Activated CD4-positive, alpha-beta T cell treated with anti-CD3 and anti-CD28 coated beads for 24 hours (primary cell): ENCODE measurements at places on chromosomes 1 and 21.

DNA sequence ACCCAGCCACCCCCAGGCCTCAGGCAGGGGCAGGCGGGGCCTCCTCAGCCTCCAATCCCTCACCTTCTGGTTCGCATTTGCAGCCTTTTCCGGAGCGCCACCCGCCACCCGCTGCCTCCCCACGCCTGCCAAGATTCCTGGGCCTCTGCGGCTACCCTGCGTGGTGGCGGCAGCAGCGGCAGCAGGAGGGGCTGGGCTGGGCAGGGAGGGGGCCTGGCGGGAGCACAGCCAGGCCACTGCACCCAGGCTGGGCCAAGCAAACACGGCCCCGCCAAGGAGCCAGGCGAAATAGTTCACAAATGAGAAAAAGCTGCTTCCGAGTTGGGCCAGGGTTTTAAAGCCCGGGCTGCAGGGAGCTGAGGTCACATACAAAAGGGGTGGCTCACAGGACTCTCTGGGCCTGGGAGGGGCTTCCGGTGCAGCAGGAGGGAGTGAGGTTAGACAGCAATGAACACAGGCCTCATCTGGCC lies 9.8 kb downstream of the COL8A2 start:
- DNase-seq, result no peak

GRCh38 chr1:158117854-158118704 lies 62.6 kb upstream of the CD1D start:
- DNase-seq, result no peak

DNA sequence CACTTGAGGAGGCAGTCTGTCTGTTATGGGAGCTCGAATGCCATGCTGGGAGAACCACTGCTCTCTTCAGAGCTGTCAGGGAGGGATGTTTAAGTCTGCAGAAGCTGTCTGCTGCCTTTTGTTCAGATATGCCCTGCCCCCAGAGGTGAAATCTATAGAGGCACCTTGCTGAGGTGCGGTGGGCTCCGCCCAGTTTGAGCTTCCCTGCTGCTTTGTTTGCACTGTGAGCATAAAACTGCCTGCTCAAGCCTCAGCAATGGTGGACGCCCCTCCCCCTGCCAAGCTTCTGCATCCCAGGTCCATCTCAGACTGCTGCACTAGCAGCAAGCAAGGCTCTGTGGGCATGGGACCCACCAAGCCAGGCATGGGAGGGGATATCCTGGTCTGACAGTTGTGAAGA lies 247.5 kb downstream of the LMX1A start:
- DNase-seq, result no peak

DNA sequence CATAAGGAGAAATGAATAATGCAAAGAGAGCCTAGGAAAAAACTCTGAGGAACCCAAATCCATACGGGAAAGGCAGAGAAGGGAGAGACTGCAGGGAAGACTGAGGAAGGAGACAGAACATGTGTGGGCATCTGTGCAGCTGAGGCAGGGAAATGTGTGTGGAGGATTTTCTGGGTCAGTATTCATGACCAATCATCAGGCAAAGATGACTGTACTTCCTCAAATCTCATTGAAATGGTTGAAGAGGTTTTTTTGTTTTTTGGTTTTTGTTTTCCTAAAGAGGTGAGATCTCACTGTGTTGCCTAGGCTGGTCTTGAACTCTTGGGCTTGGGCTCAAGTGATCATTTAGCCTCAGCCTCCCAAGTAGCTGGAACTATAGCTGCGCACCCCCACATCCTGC lies 15.7 kb downstream of the DIP2A start:
- no peak for DNase-seq

GRCh38 chr1:39625462-39626273 lies 13.8 kb downstream of the HEYL start:
- no peak for DNase-seq

DNA sequence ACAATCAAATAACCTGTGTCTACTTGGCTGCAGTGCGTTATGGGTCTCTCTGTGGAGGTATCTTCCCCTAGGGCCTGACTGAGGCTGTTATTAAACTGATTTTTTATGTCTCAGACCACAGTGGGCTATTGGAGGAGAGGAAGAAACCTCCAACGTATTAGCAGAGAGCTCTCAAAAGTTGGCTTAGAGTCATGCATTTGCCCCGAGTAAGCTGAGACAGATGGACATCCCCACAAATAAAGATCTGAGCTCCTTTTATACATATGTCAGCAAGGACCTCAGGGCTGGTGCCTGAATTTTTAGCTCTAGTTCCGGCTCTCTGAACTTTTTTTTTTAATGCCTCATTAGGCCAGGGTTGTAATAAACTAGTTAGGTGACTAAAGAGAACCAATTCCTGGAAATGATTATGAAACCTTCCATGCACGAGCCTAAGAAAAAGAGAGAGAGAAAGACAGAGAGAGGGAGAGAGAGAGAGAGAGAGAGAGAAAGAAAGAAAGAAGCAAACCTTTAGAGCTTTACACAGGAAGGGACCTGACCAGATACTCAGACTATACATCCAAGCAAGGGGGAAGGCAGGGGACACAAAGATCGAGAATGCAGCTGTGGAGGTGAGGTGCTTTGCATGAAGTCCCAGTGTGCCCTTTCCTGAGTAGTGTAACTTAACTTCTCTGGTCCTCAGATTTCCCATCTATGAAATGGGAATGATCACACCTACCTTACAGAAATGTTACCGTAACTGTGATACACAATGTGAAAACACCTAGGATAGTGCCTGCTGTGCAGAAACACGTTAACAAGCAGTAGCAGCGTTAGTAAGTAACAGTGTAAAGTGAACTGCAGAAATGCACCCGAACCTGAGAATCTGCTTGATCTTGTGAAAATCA lies 8.4 kb upstream of the PIGR start:
- DNase-seq, result no peak

DNA sequence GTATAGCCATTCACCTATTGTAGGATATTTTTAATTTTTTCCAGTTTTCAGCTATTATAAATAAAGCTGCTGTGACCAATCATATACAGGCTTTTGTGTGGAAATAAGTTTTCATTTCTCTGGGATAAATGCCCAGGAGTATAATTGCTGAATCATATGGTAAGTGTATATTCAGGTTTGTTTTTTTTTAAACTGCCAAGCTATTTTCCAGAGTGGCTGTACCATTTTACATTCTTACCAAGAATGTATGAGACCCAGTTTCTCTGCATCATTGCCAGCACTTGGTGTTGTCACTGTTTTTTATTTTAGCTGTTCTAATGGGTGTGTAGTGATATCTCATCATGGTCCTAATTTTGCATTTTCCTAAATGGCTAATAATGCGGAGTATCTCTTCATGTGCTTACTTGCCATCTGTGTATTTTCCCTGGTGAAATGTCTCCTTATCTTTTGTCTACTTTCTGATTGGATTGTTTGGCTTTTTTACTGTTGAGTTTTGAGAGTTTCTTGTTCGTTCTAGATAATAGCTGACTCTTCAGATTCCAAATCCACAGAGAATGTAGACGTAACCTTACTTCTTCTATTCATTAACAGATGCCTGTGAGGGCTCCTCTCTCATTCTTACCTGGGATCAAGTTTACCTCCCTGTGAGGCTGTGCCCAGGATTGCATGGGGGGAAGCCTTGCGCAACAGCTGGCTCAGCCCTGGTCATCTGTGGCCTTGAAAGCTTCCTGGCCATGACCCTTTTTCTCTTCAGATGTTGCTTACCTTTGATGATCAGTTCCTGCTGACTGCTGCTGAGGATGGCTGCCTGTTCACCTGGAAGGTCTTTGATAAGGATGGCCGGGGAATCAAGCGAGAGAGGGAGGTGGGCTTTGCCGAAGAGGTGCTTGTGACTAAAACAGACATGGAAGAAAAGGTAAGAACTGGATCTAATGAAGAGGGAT lies 42.6 kb downstream of the CFAP57 start:
- DNase-seq, result no peak

DNA sequence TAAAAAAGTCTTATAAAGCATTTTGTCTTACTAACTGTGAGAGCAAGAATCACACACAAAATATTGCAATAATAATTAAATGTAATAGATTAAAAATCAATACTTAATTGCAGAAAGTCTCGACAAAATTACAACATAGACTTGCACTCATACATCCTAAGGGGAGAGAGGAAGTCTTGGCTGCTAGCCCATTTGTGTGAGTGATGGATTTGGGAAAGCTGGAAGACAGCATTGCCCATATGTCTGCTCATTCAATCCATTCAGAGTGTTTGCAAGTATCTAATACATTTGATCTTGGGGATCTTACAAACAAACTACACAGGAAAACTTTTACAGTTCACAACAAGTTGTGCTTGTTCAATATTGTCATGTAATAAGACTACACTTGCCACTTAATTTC lies 140.5 kb downstream of the COL11A1 start:
- DNase-seq, result no peak

DNA sequence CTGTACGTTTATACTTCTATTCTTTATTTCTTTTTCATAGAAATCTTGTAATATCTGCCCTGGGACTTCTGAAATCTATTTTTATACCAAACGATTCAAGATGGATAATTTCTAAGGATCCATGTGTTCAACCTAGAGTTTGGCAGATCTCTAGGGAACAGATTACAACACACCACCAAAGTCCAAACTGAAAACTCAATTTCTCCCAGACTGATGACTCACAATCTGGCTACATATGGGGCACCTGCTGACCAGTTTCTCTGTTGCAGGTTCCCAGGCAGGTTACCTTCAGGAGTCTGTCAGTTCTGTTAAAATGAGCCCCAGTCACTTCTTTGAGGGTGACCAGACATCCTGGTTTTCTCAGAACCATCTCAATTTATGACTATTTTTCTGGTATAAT lies 439.4 kb downstream of the GPATCH2 start:
- no peak for DNase-seq

GRCh38 chr1:75725266-75725665 lies 757 bp downstream of the ACADM start:
- no peak for DNase-seq

DNA sequence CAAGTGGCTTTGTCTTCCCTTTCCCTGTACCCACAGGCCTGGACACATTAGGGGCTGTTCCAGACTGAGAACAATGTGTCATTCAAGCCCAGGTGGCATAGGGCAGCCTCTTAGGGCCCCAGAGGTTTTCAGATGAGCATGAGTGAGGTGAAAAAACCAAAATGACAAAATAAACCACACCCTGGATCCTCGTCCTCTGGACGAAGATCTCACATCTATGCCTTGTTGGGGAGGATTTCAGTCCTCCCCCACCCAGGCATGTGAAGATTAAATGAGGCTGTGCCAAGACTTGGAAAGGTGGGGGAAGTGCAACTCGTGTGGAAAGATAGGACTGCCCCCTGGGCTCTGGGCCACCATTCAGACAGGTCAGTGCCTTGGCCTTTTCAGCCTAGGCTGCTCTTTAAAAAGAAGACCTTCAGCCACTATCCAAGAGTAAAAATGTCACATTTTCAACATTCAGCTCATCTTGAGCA lies 32.8 kb upstream of the IL19 start:
- DNase-seq, result no peak

DNA sequence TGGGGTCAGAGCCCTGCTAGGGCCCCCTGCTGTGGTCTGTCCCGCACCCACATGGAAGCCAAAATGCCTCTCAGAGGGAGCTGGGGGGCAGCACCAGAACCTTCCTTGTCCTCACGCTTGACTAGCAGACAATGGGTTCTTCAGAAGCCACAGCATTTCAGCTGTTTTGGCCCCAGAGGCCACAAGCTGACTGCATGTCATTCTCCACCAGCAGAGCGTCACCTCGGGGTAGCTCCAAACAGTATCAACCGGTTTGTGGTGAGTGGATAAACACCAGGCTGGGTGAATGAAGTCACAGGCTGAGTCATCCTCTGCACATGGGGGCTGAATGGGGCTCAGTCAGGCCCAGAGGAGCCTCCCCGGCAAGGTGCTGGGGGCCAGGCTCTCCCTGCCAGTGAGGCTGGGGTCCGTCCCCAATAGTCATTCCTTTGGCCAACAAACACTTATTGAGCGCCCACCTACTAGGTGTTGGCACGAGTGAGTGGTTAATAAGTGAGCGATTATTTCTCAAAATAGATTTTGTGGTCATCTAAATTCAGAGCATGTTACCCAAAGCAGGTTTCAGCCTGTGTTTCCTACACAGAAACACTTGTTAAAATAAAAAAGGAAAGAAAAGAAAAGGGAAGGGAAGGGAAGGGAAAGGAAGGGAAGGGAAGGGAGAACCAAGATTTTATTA lies 9.1 kb downstream of the OLIG1 start:
- DNase-seq, result no peak

- no peak for DNase-seq
Measured at GRCh38 chr1:161235957-161236775, 1.8 kb downstream of the NR1I3 start.

DNA sequence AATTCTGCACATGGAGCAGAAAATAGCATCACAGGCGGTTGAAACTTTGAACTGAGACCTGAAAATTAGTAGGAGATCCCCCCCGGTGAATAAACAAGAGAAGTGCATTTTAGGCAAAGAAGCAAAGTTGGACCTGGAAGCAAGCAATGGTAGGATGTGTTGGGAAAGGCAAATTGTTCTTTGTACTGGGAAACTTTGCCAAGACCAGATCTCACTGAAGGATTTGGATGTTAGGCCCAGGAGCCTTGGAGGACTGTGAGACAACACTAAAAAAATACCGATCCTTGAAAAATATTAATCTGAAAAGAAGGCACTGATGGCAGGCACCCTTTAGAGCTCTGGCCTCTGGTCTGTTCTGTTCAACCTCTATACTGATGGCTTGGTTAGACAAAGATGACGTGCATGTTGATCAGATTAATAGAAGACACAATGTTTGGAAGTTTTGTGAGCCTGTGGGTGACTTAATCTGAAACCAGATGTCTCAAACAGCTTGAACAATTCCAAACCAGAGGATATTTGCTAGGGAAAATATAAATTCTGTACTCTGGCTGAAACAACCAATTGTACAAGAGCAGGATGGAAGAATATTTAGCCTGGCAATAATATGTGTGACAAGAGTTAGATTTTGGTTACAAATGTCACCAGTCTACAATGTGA lies 108.4 kb downstream of the ROR1 start:
- DNase-seq, result no peak

GRCh38 chr1:109914587-109915240 lies 4.1 kb downstream of the CSF1 start:
- no peak for DNase-seq

GRCh38 chr1:197222025-197222685 lies 45.9 kb upstream of the CRB1 start:
- no peak for DNase-seq

DNA sequence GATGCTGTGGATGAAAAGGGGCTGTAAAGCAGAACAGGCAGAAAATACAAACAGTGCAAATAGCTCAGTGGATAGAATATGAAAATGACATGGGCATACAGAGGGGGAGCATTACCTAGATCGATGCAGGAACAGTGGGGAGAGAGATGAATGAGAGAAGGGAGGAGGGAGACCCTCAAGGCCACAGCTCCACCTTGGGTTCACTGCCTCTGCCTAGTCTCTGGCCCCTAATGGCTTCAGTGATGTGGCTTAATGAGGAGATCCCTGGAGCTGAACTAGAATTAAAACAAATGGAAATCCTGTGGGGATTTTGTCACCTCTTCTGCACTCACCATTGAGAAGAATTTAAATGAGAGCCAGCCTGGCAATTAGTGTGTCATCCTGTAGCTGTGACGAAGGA lies 165.0 kb downstream of the TNR start:
- no peak for DNase-seq

DNA sequence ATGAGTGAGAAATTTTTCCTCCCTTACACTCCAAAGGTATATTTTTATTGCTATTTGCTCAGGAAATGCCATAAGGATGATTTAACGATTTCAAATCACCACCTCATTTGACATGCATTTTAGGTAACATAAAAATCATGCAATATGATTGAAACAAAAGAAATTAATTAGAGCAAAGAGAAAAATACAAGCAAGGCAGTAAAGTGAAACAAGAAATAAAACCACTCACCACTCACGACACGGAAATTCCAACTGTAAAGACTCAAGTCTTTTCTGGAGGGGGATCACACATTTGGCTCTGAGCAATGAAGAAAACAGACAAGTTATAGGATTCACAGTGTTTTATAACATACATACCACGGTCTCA lies 86.8 kb upstream of the ARHGAP29 start:
- no peak for DNase-seq
